Pancreas (tissue), 10 donors: ENCODE measurements at places on chromosomes 5 and 9. TPM values are rescaled to one million over a fixed set of nuclear protein-coding genes. Genes with fewer than 3 reads are reported as not detected.
A peak's percentile ranks its signal among the peaks of the same experiment; 100 is the strongest.

DNA sequence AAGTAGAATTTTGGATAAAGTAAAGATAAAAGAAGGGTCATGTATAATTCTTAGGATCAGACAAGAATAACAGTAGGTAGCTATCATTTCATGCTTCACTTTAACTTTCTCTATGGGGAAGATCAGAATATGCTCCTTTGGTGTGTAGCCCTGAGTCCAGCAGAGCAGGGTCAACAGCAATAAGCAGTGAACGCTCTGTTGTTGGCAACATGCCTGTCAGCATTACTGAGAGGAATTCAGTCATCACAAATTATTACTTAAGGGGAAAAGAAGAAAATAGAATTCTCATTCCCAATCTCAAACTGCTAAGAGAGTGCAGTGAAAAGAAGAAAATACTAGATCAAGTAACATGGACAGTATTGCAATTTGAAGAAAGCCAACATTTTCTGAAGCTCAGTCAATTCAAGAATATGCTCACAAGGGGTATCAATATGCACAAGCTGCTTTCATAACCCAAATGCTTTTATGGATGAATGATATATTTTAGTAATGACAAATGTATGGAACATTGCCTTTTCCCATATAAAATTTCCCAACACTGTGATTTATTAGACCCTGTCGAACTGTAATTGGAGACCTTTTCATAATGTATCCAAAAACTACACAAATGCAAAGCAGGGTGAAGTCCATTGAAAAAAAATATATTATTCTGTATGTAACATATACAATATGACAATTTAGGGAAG, 1359.4 kb downstream of the EFNA5 start:
- no peaks in the 10 kb centered on the region for H3K36me3 ChIP-seq
- H3K27me3 ChIP-seq, result no peaks in the 10 kb centered on the region
- H3K4me1 ChIP-seq, result no peaks in the 10 kb centered on the region
- H3K4me3 ChIP-seq, result no peak overlapping the region
- H3K27ac ChIP-seq, result no peak overlapping the region

GRCh38 chr5:132423438-132423898, 54.0 kb downstream of the SLC22A5 start:
- peak overlapping the region; percentile 41 for H3K27ac ChIP-seq

DNA sequence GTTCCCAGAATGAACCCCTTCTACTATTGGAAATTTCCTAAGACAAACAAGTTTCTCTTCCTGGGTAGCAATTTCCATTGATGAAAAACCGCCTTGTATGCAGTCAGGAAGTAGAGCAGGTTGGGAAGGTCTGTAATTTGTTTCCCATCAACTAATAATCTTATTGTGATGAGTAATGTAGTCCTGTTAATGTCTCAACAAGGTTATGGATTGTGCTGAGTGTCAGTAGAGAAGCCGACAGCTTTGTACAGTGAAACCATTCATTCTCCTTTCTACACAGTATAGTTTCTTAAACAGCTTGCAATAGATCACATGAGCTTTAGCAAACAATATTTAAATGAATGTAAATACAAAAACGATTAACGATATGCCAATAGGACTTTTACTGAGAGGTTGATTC, 355.4 kb upstream of the WWC1 start:
- DNase-seq, result no peak
- H3K4me3 ChIP-seq, result no peak overlapping the region
- no peak overlapping the region for H3K27ac ChIP-seq
- no peaks in the 10 kb centered on the region for H3K36me3 ChIP-seq
- H3K27me3 ChIP-seq, result no peaks in the 10 kb centered on the region

DNA sequence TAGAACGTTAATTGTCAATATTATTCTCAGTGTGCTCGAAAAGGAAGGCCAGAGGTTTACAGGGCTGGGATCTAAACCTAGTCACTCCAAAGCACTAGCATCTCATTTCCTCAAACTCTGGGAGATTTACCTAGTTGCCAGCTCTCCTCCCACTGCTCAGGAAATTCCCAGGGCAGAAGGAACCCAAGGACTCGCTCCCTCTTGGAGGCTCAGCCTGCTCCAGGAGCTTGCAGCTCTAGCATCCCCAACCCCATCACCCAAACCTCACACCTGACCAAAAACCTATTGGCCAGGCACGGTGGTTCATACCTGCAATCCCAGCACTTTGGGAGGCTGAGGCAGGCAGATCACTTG, 26.0 kb downstream of the SERINC5 start:
- no peak overlapping the region for H3K27ac ChIP-seq
- no peaks in the 10 kb centered on the region for H3K27me3 ChIP-seq
- peaks cover 14% of the 10 kb centered on the region for H3K4me1 ChIP-seq
- no peaks in the 10 kb centered on the region for H3K36me3 ChIP-seq

DNA sequence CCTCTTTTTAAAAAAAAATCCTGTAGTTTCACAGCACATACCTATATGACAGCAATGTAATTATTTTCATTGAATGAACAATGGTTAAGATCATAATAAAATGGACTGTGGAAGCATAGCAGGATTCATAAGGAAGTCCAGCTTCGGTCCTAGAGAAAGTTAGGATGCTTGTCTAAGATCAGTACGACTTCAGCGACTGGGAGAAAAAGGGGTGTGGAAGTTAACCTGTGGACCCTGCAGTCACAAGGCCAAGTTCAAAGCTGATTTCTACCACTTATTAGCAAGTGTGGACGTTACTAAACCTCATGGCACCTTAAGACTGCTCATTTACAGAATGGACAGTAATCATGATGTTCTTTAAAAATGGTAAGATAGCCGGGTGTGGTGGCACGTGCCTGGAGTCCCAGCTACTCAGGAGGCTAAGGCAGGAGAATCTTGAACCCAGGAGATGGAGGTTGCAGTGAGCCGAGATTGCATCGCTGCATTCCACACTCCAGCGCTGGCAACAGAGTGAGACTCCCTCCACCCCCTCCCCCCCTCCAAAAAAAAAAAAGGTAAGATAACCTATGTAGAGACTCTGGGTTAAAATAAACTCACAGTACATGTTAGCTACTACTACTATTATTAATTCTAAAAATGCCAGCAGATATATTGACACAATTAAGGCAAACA, 71.6 kb upstream of the PCA3 start:
- DNase-seq, result no peak
- no peaks in the 10 kb centered on the region for H3K4me1 ChIP-seq
- no peaks in the 10 kb centered on the region for H3K27me3 ChIP-seq
- no peak overlapping the region for H3K4me3 ChIP-seq
- H3K27ac ChIP-seq, result no peak overlapping the region

DNA sequence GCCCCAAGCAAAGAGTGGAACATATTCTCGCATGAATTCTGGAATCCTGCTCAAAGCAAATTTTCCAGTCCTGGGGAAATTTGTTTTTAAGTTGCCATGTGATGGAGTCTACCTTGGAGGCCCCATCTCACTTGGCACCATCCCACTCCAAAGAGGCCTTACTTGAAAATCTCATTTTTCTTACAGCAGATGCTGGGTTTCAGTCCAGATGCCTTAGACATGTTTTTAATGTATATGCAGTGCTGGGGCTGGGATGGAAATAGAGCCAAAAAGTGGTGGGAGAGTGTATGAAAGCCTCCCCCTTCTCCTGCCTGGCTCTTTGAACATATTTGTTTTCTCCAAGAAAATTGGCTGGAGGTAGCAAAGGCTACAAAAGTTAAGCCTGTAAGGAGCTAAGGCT, 493.7 kb downstream of the ENC1 start:
- H3K36me3 ChIP-seq, result no peaks in the 10 kb centered on the region
- no peak for DNase-seq
- H3K4me3 ChIP-seq, result no peak overlapping the region

ACER2 gene
- polyA plus RNA-seq, result 1.3 TPM

C5orf52 gene
- polyA plus RNA-seq, result not detected

- no peaks in the 10 kb centered on the region for H3K27me3 ChIP-seq
- no peak overlapping the region for H3K4me3 ChIP-seq
- H3K27ac ChIP-seq, result no peak overlapping the region
- H3K4me1 ChIP-seq, result peaks cover 4% of the 10 kb centered on the region
These were observed 539.6 kb upstream of the CLINT1 start for GRCh38 chr5:158398360-158399201.

DNA sequence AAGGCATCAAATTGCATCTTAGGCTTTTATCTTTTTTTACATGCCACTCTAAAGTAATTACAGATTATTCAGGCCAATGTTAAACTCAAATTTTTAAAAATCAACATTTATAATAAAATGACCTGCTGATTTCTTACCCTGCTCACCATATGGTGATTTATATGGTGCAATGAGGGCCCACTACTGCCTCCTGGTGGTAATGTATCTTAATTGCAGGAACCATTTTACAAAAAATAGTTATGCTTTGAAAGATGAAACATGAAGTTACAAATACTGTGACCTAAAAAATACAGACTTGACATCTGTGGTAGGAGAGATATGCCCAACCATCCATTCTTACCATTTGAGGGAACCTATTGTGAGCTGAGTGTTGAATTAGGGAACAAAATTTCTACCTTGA, 292.6 kb upstream of the TAS2R1 start:
- no peaks in the 10 kb centered on the region for H3K36me3 ChIP-seq
- DNase-seq, result no peak
- no peaks in the 10 kb centered on the region for H3K27me3 ChIP-seq
- H3K4me3 ChIP-seq, result no peak overlapping the region
- H3K27ac ChIP-seq, result no peak overlapping the region

DNA sequence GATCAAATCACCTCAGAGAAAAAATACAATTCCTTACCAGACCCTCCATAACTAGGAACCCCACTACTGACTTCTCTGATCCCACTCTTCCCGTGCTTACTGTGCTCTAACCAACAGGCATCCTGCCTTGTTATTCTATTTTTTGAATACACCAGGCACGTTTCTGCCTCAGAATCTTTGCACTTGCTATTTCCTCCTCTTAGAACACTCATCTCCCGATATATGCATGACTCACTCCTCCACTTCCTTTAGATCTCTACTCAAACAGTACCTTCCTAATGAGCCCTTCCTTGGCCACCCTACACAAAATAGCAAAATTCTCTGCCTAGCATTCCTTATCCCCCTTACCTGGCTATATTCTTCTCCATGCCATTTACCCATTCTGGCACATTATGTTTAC, 43.9 kb downstream of the MAPKAP1 start:
- no peak for DNase-seq
- H3K27me3 ChIP-seq, result no peaks in the 10 kb centered on the region

ITGA2 gene
- polyA plus RNA-seq, result 0.30 TPM

DNA sequence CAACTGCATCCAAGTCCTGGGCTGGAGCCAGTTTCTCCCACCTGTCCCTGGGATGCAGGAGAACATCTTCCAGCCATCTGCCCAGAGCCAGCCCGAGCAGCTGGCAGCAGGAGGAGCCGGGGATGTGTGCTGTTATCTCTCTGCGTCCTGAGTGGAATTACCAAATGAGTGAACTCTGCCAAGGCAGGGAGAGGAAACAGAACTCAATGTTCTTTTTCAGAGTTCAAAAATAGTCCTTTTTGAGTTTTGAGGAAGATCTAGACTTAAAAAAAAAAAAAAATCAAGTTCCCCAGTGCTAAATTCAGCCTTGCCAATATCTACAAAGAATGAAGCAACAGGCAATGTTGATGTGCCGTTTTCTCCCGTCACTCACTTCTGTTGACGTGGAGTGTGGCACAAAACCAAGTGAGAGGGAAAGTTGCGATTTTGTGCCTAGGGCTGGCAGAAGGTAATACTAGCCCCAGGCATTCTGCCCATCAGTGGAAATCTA, 56.2 kb downstream of the TMOD1 start:
- H3K36me3 ChIP-seq, result no peaks in the 10 kb centered on the region
- peak overlapping the region; percentile 39 for H3K27ac ChIP-seq
- no peaks in the 10 kb centered on the region for H3K27me3 ChIP-seq
- peak; percentile 40 for DNase-seq
- H3K4me1 ChIP-seq, result peaks cover 15% of the 10 kb centered on the region

ITGA1 gene
- polyA plus RNA-seq, result 4.3 TPM

- peak; percentile 84 for DNase-seq
- H3K27ac ChIP-seq, result peak overlapping the region; percentile 93
- no peak overlapping the region for H3K4me3 ChIP-seq
- no peaks in the 10 kb centered on the region for H3K36me3 ChIP-seq
- H3K4me1 ChIP-seq, result no peaks in the 10 kb centered on the region
These were observed 39.9 kb downstream of the DUSP1 start for GRCh38 chr5:172730981-172731679.

GRCh38 chr5:158364367-158364766, 505.4 kb upstream of the CLINT1 start:
- DNase-seq, result no peak
- H3K27me3 ChIP-seq, result no peaks in the 10 kb centered on the region
- no peak overlapping the region for H3K27ac ChIP-seq
- no peak overlapping the region for H3K4me3 ChIP-seq

- no peak overlapping the region for H3K4me3 ChIP-seq
- H3K36me3 ChIP-seq, result no peaks in the 10 kb centered on the region
- no peaks in the 10 kb centered on the region for H3K4me1 ChIP-seq
- H3K27ac ChIP-seq, result peak overlapping the region; percentile 6
- DNase-seq, result no peak
- H3K27me3 ChIP-seq, result no peaks in the 10 kb centered on the region
These were observed 10.6 kb upstream of the CSNK1A1 start for GRCh38 chr5:149561848-149562247.

DNA sequence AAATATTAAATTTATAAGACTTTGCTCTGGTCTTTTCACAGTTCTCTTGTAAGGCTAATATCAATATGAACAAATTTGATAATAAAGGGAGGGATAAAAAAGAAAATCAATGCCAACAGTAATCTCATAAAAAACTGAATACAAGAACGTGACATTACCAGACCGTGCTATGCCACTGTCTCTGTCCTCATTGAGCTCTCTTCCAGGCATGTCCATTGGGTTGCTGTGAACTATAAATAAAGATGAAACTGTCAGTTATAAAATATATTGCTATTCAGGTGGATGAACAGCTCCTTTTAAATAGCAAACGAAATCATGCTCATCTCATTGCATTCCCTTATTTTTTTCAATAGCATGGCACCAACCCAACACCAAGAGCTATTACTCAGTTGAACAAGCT, 74.0 kb upstream of the RAPGEF6 start:
- DNase-seq, result no peak
- H3K36me3 ChIP-seq, result peaks cover 15% of the 10 kb centered on the region
- no peaks in the 10 kb centered on the region for H3K4me1 ChIP-seq
- H3K27ac ChIP-seq, result no peak overlapping the region

GARNL3 gene
- polyA plus RNA-seq, result 7.1 TPM

DNA sequence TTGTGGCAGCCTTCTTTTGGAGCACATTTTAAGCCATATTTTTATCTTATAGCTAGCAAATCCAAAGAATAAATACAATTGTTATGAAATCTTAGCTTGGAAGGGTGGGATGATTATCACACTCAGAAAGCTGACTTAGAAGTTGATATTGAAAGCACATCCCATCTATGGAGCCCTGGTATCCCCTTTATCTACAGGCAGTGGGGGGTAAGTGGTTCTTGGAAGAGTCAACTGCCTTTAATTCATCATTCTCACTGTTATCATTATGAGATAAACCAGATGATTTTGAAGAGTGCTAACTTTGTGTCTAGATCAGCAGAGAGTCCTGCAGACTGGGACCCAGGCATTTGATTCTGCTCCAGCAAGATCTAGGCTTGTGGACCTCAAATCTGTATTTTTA, 3.0 kb downstream of the LCP2 start:
- no peak overlapping the region for H3K27ac ChIP-seq
- H3K27me3 ChIP-seq, result no peaks in the 10 kb centered on the region
- no peak for DNase-seq
- no peaks in the 10 kb centered on the region for H3K4me1 ChIP-seq
- H3K4me3 ChIP-seq, result no peak overlapping the region
- H3K36me3 ChIP-seq, result no peaks in the 10 kb centered on the region
